Activated T-helper 1 cell treated with anti-CD3 and anti-CD28 coated beads, Interleukin-12 subunit alpha, Interleukin-12 subunit beta, Interleukin-2, Interleukin-4 antibody, amounts not matched to agents 30 ng/mL and 10 ng/mL and 1 ng/mL, durations not matched to agents 14 hours and 24 hours and 36 hours (primary cell): ENCODE measurements at places on chromosomes 7 and 10. TPM values are rescaled to one million over a fixed set of nuclear protein-coding genes. Genes with fewer than 3 reads are reported as not detected.

Gene ZPBP
- total RNA-seq, result not detected in 2 replicates

DNA sequence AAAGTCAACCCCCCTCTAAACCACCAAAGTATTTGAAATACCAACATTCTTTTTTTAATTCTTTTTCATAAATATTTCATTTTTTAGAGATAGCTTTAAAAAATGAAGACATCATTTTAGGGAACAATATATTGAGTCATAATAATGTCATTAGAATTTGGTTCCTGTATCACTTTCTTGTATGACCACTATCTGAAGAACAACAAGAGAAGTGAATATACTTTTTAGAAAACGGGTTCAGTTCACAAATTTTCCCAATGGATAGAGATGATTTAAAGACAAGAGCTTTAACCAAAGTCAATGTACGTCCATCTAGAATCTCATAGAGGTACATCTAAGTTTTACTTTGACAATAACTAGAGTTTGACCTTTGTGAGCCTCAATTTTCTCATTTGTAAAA lies 48.2 kb downstream of the CUBN start:
- no peak for DNase-seq

DNA sequence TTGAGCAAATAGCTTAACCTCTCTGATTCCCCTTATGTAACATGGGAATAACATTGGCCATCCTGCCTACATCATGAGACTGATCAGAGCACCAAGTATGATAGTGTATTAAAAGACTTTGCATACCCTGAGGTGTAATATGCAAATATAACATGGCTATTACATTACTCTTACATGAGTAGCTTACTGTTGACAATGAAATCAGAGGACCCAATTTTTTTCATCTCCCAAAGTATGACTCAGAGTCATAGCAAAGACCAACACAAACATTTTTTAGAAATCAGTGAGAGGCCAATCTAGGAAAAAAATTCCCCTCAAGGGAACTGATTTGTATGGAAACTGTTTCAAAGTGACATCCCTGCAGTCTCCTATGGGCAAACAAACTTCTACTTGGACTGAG lies 47.0 kb upstream of the TMEM140 start:
- DNase-seq, result no peak

GRCh38 chr10:25547382-25547781 lies 372.6 kb downstream of the GPR158 start:
- DNase-seq, result no peak

Gene CCL26
- total RNA-seq, result not detected in 2 replicates

DNA sequence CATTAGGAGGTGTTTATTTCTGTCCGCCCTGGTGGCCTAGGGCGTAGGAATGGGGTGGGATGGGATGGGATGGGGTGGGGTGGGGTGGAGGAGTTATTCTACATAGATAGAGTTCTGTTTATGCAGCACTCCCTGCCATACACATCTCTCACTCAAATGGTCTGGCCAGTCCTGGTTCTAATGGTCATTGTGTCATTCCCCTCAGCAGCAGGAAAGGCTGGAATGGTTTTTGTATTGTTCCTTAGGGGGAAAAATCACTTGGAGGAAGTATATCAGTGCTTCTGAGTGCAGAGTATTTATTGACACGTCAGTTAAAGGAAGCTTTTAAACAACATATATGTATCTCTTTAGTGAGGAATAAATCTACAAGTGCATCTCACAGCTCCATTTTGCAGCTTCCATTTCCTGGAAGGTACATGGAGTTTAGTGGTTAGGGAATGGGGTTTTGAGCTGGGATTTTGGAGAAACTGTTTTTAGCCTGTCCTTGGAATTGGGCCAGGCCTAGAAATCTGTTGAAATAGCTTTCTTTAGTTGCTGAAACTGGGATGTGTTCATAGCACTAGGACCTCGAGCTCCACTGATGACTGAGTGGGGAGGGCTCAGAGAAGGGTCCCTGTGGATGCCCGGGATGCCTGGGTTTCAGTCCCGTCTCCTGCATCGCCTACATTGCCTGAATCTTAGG lies 8.3 kb downstream of the TSPAN14 start:
- DNase-seq, result no peak

DNA sequence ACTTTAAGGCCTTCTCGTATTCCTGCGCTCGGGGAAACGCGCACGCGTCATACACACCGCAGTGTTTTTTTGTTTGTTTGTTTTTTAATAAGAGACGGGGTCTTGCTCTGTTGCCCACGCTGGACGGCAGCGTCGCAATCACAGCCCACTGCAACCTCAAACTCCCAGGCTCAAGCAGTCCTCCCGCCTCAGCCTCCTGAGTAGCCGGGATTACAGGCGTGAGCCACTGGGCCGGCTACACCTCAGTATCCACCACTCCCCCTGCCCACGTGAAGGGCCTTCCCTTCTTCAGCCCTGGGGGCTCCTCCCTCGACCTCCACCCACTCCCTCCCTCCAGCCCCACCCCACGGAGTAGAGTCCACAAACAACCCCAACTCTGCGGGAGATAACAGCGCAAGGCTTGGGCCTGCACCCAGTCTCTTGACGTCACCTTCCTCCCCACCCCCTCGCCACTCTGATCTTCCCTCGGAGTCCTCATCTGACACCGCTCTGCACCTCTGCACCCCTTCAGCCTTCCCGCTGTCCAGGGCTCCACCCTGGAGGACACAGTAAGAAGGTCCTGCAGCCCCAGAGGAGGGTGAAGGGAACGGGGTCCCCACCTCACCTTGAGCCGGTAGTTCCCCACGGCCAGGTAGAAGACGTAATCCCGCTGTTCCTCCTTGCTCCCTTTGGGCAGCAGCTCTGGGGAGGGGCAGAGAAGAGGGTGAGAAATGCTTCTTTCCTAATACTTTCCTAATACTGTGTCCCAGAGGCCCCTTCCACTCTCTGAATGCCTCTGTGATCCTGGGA lies 2.8 kb upstream of the CLDN15 start:
- no peak for DNase-seq

DNA sequence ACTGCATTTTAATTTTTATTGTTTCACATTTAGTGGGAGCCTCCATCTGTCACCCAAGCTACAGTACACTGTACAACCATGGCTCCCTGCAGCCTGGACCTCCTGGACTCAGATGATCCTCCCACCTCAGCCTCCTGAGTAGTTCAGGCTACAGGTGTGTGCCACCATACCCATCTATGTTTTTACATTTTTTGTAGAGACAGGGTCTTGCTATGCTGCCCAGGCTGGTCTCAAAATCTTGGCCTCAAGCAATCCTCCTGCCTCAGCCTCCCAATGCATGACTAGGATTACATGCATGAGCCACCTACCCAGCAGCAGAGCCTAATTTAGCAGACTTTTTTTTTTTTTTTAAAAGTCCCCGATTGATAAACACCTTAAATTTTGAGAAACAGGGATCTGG lies 5.6 kb downstream of the PIP4K2A start:
- DNase-seq, result no peak

Gene MINDY3
- 14.5 and 16.2 TPM in 2 replicates for total RNA-seq

Gene FAM241B
- 10.2 and 10.9 TPM in 2 replicates for total RNA-seq

Gene LRRC4
- total RNA-seq, result 1.3 and 2.1 TPM in 2 replicates

Gene TAS2R4
- 0.78 and 0.86 TPM in 2 replicates for total RNA-seq

- DNase-seq, result no peak
These were observed 17.3 kb downstream of the MGAM start for GRCh38 chr7:142012825-142013511.

- no peak for DNase-seq
These were observed 16.2 kb downstream of the DUSP5 start for GRCh38 chr10:110513949-110514348.

Gene HOXA3
- not detected in 2 replicates for total RNA-seq

- DNase-seq, result no peak
These were observed 280.3 kb upstream of the PODXL start for GRCh38 chr7:131836733-131837132.

DNA sequence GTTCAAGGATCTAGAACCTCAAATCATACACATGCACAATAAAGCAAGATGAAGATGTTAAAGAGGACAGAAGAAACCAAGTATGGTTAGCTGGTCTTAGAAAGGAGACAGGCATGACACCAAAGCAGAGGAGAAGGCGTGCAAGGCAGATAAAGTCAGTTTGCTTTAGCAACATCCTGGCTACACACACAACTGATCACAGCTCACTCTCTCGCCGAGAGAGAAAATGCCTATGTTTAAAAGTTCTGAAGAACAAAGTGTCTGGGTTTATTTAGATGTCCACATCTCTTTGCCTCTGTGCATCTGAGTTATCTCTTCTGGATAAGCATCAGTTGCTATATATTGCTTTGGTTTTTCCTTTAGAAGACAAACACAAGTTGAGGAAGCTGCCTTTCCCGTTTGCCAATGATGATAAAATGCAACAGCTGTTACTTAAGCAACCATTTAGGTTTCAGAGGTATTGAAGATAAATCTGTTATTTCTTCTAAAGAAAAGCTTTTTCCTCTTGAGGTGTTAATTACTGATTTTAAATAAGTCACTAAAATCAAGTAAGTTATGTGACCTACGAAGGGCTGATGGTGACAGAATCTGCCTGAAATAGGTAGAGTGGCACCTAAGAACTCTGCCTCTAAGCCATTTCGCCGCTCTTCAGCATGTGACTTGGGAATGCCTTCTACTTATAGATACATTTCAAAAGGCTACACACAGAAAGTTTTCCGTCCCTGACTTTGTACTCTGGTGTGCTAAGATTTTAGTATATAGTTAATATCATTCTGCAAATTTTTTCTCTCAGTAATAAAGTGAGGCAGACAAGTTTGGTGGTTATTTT lies 146.2 kb upstream of the ASAH2 start:
- no peak for DNase-seq

Gene ANAPC16
- total RNA-seq, result 80.0 and 81.6 TPM in 2 replicates

DNA sequence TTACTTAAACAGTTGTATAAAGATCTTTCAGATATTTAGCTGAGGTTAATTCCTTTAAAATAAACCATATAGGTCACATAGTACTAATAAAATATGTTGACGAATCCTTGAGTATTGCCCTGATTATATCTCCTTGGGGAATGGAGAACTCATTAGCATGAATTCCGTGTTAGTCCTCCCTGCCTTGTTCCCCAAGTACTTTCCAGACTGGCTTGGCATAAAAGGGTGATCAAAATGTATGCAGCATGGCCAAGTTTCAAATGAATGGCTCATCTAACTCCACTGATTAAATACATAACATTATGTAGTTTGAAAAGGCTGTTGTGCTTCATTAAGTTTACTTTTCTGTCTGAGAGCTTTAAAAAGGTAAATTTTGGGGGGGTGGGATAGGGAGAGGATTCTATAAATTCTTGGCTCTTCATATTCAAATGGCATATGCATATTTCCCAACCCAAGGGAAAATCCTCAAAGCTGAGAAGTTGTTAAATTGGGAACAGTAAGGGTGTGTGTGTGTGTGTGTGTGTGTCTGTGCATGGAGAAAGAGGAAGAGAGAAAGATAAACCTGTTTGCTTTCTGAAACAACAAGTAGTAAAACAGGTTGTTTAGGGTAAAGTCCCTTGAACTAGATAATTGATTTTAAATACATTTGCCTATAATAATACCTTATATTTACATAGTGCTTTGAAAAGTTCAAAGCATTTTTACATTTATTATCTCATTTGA lies 4.8 kb upstream of the ADD3 start:
- DNase-seq, result no peak

DNA sequence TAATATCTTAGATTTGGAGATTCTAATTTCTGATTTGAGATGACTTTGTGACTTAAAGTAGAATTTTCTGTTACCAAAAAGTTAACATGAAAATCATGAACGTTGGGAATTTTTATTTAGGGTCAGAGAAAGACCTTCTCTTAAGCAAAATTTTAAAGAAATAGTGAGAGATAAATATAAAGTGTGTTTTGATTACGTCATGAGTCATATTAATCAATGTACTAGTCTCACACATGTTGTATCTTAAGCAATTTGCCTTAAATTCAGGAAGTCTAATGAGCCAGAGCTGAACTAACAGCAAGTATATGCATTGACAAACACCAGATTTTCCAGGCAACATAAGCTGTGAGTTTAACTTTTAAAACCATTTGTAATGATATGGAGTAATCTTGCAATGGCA lies 765.5 kb upstream of the SORCS1 start:
- DNase-seq, result no peak

Gene ADK
- total RNA-seq, result 47.4 and 50.8 TPM in 2 replicates

Gene SMO
- 0.44 and 0.56 TPM in 2 replicates for total RNA-seq

Gene CTNNA3
- total RNA-seq, result not detected in 2 replicates

- no peak for DNase-seq
These were observed 47.6 kb downstream of the ZMIZ1 start for GRCh38 chr10:79116368-79116767.

DNA sequence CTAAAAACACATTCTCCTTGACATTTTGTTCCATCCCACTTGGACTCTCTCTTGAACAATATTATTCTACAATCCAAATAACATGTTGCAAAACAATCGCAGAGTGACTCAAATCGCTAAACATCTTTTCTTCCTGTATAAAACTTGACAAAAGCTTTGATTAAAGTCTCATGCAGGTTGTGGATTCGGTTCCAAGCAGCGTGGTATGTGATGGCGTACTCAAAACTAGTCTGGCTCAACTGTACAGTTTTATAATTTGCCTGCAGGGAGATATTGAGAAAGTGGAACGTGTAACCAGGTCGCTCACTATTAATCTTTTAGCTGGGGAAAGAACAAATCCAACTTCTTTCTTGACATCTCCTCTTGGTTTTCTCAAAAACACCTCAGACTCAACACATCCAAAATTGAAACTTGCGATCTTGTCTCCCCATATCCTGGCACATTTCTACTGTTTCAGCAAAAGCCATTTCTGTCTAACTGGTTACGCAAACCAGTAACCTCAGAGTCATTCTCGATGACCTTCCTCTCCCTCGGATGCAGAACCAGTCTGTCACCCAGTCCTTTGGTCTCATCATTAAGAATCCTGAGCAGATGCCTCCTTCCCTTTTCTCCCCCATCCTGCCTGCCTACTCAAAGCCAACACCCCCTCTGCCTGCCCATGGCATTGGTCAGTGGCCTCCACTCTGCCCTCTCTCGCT lies 100.1 kb downstream of the CACNB2 start:
- DNase-seq, result no peak
